Iris pigment epithelial cell (primary cell): ENCODE measurements at places on chromosomes 2 and 18.
A peak's percentile ranks its signal among the peaks of the same experiment; 100 is the strongest.

GRCh38 chr2:219399716-219400478 is 12.2 kb upstream of the DNPEP start:
- no peak for DNase-seq

- DNase-seq = no peak
Observed at GRCh38 chr2:1791685-1792435, 47.5 kb upstream of the PXDN start.

GRCh38 chr2:85309699-85310321 is 18.0 kb downstream of the TGOLN2 start:
- no peak for DNase-seq

GRCh38 chr2:111122631-111123421 is 2.1 kb downstream of the BCL2L11 start:
- DNase-seq = peak; percentile 82

DNA sequence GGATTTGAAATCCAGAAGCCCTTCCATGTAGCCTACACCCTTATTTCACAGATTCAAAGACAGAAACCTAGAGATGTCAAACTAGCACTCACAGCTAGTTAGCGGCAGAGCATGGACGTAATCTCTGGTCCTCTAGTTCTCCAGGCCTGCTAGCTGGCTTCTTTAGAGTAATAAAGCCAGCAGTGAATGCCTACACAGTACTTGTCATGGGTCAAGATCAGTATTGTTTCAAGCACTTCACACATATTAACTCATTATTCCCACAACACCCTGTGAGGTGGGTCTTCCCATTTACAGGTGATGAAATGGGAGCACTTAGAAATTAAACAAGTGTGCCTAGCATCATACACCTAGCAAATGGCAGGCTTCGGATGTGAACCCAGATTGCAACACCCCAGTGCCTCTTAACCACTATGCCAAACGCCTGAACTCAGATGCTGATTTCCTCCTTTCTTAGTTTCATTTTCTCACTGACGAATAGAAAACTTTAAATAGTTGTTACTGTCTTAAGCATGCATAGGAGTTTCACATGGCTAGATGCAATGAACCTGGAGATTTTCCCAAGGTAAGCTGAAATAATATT is 14.5 kb upstream of the ZBTB14 start:
- no peak for DNase-seq

DNA sequence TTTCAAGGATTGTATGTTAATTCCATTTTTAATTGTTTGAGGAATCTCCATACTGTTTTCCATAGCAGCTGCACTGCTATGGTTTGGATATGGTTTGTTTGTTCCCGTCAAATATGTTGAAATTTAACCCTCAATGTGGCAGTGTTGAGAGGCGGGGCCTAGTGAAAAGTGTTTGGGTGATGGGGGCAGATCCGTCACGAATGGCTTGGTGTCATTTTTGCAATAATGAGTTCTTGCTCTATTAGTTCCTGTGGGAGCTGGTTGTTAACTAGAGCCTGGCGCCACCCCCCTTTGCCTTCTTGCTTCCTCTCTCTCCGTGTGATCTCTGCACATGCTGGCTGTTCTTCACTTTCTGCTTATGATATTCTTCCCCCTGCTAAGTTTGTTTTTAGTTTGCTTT is 71.4 kb upstream of the LDLRAD4 start:
- no peak for DNase-seq
